ENCODE measurements at places on chromosomes 5 and 9. TPM values are rescaled to one million over a fixed set of nuclear protein-coding genes. Genes with fewer than 3 reads are reported as not detected.
A peak's percentile ranks its signal among the peaks of the same experiment; 100 is the strongest.

- DNase-seq: no peak
Measured at GRCh38 chr9:3946840-3947587, 352.9 kb downstream of the GLIS3 start.

GRCh38 chr5:138824516-138824915, 50.6 kb downstream of the LRRTM2 start:
- no peak for DNase-seq

ANKRD18A gene
- 1.6 TPM for total RNA-seq

ACER2 gene
- 2.3 TPM for total RNA-seq

IFNE gene
- total RNA-seq: not detected

UGT3A1 gene
- total RNA-seq: 20.3 TPM

DNA sequence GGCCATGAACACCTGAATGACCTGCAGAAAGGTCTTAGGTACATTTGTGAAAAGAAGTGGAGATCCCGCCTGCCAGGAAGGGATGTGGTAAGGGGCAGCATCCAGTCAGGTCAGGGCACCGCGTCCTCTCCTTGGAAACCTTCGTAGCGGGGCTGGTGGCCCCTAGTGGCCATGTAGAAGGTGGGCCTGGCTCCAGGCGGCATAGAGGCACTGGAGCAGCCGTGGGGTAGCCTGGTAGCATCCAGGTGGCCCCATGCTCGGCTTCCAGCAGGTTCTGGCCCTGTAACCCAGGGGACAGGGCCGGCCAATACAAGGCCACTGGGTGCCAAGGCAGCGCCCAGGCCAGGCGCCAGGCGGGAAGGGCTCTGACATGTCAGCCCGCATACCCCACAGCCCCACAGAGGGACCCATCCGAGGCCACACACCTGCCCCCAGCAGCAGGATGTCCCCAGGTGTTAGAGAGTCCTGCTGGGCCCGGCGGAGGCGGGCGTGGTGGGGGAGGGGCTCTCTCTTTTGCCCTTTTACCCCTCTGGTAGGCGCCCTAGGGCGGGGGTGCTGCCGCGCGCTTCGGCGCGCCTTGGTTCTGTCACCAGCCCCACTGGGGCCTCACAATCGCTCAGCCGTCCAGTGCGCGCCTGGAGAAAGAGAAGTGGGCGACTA, 58.3 kb upstream of the SPATA31E1 start:
- no peak for DNase-seq

DNA sequence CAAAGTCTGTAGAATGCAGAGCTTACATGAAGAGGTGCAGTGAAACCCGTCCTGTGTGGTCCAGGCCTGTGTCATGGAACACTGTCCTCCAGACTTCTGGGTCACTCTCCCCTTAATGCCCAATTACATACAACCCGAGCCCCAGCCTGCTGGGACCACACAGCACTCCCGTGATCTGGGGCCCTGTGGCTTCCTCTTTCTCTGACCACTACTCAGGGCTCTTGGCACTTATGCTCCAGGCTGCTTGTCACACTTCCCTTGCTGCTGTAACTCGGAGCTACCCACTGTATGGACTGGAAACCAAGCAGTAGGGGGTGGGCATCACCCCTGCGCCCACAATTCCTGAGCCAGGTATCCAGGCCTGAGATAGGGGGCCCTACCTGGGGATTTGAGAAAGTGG, 10.3 kb upstream of the IL3 start:
- peak; percentile 40 for DNase-seq

OR1L1 gene
- not detected for total RNA-seq

GRCh38 chr9:136564379-136564988, 18.6 kb upstream of the NOTCH1 start:
- no peak for DNase-seq
